ENCODE measurements at places on chromosomes 6 and 20.

DNA sequence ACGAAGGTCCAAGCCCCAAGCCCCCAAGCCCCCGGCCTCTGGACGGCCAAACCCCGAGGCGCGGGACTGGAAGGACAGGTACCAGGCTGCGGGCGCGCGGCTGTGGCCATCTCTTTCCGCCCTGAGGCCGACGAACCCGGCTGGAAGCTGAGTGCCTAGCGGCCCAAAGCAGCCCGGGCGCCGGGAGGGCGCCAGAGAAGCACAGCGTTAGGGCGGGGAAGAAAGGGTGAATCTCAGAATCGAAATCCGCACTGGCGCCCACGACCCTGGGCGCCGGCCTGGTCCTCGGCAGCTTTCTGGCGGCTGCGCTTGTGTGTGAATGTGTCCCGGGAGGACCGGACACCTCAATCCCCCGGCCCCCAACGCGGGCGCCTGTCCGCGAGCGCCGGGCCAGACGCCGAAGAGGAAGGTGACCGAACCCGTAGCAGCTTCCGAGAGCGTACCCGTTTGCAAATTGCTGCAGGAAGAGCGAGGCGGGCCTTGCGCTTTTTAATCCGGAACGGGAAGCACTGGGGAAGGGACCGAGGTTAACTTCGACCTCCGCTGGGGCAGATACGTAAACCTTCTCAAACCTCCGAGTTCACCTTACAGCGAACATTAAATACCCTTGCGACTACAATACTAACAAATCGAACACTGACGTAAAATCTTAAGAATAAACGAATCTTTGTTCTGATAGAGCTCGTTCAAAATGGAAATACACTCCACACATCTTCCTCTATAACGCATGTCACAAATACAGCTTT lies 2.9 kb downstream of the NRN1 start:
- DNase-seq: no peak

GRCh38 chr6:105179244-105180065 lies at the start of gene POPDC3:
Gene POPDC3, minus strand, starts transcription at chr6:105180014. Its CDS starts 18,105 bp downstream, at chr6:105161909.
- DNase-seq: no peak

- DNase-seq: no peak
Measured at GRCh38 chr6:169227116-169227515, 26.5 kb downstream of the THBS2 start.

- DNase-seq: no peak
Measured at GRCh38 chr6:14408446-14408845, 290.9 kb downstream of the CD83 start.

GRCh38 chr20:1369970-1370369 lies 22.9 kb downstream of the FKBP1A start:
- DNase-seq: no peak

- no peak for DNase-seq
Measured at GRCh38 chr6:3310703-3311102, 52.0 kb downstream of the PSMG4 start.

- DNase-seq: no peak
Measured at GRCh38 chr6:131419702-131420101, 153.3 kb upstream of the ARG1 start.

DNA sequence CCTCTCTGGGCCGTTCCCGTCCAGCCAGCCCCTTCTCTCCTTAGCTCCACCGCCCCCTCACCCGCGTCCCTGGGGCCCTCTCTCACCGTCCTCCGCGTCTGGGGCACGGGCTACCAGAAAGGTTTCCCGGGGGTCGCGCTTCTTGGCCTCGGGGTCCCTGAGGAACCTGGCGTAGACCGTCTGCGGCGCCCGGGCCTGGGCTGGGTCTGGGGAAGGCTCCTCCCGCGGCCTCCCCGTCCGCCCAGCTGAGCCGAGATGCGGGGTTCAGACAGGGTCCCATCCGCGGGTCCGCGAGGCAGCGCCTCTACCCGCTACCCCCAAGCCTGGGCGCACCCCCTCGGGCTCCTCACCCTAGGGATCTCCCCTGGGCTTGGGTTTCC lies 1.1 kb downstream of the TULP1 start:
- no peak for DNase-seq

DNA sequence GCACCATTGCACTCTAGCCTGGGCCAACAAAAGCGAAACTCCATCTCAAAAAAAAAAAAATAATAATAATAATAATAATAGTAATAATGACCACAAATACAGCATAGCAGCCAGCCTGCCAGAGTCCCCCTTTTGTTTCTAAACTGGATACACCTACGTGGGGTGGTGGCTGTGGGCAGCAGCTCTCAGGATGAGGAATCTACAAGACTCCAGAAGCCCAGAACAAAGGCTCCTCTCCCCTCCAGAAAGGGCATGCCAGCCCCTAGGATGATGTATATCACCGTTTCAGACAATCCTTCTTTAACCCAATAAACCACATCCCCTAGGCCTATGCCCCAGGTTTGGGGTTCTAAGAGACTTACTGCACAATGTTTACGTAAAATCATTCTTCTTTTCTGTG lies 155.9 kb downstream of the QRSL1 start:
- DNase-seq: no peak

- no peak for DNase-seq
Measured at GRCh38 chr20:44334306-44334705, 2.5 kb upstream of the R3HDML start.

- no peak for DNase-seq
Measured at GRCh38 chr6:138571181-138571580, 71.9 kb upstream of the NHSL1 start.

DNA sequence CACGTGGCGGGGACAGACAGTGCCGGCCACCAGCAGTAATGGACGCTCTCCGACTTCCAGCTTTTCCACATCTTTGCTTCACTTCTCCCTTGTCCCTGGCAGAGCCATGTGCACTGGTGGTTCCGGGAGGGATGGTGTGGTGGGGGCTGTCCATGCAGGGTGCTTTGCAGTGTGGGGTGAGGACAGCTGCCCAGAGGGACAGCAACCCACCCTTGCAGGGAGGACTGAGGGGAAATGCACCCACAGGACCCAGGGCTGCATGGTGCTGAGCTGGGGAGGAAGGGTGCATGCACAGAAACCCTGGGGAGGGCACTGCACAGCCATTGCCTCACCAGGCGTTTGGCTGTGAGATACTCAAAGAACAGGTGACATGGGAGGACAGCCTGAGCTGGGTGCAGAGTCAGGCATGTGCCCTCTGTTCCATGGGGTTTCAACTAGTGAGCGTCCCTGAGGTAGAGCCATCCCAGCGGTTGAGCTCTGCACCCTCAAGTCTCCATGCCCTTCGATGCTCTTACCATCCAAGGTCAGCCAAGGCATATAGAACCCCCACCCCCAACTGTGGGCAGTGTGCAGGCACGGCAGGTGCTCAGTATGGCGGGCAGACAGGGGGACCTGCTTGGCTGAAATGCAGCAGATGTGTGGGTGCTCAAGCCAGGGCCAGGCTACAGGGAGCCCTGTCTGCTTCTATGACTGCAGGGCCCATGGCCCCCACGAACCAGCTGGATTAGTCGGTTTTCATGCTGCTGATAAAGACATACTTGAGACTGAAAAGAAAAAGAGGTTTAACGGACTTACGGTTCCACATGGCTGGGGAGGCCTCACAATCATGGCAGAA lies 239.7 kb downstream of the TTLL2 start:
- no peak for DNase-seq

DNA sequence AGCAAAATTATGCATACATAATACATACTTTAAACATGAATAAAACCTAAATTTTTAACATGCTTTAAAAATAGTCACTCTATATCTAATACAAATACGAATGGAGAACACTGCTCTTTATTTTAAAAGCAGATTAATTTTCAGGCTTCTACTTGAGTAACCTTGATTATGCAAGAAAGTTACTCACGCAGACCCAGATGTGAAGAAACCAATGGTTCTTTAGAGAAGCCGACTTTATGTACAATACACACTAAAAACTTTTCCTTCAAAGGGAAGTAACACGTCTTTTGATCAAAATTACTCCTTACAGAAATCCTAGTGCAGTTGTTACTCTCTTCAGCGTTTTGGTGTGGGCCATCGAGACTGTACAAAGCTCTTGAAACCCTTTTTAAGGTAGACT lies 136.9 kb upstream of the SLC22A16 start:
- DNase-seq: no peak

DNA sequence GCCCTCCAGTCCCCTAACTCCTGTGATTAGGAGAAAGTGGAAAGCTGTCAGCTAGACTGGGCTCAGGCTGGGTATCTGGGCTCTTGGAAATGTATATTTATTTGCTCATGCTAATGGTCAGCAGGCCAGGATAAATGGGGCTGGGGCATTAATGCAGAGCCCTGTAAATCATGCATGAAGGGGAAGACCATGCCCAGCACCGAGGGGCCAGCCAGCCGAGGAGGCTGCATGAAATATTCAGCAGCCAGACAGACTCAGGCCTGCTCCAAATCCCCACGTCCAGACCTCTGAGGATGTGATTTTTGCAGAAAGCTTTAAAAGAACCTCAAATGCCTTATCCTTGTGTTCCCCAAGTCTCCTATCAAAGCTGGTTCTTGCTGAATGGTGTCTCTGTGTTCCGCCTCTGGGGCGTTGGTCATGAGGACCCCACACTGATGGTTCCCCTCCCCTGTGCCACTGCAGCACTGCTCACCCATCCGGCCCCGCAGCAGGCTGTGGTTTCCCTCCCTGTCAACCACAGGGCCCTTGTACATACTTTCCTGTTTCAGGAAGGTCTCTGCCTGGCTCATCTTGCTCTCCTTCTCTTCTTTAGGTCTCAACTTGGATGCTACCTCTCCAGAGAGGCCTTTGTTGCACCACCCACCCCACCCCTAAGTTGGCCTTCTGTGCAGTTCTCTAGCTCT lies 358.4 kb downstream of the CDH26 start:
- no peak for DNase-seq

DNA sequence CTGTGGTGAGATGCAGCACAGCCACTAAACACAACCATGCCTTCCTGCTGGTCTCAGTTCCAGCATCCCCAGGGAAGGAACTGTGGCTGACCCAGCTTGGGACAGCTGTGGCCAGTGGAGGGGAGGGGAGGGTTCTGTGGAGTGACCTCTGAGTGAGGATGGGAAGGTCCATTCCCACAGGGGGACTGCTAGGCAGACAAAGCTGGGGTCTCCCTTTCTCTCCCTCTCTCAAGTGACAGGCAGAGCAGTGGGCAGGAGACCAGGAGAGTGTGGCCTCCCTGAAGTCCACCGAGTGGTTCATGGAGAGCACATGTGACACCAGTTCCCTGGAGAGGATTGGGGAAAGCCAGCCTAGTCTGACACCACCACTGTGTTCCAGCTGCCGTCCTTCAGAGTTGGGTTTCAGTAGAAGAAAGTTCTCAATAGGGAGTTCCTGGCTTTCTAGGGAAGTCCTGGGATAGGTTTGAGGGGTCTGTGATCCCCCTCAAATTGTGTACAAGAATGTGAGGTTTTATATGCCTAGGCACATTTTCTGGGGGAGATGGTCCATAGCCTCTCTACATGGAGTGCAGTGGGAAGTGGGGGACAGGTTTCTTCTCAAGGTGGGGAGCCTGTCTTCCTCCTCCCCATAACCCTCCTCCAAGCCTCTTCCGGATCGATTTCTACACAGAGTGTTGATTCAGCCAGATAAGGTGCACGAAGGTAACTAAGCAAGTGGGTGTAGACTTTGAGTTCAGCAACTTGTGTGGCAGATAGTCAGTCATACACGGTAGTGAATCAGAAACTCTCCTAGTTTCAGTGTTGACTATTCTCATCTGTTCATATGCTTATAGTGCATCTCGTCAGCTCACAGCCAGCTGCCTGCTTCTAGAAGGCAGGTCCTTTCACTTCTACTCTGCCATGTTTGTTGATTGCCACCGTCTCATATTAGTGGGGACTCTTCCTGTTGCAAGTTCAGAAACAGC lies 18.9 kb downstream of the MANBAL start:
- DNase-seq: no peak

DNA sequence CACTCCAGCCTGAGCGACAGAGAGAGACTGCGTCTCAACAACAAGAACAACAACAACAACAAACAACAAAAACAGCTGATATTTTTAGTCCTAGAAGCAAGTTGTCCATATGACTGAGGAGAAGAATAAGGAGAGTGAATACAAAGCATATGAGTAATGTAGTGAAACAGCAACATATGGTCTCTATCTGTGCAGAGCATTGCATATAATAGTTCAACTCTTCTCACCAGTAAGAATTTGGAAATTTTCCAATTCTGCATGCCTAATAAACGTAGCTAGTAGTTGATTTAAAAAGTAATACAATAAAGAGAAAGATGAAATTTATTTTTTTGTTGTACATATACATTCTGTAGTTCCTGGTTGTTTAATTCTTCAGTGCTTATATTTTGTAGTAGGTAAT lies 129.7 kb upstream of the FAM83B start:
- no peak for DNase-seq

- no peak for DNase-seq
Measured at GRCh38 chr20:14696937-14697336, 359.5 kb upstream of the FLRT3 start.

DNA sequence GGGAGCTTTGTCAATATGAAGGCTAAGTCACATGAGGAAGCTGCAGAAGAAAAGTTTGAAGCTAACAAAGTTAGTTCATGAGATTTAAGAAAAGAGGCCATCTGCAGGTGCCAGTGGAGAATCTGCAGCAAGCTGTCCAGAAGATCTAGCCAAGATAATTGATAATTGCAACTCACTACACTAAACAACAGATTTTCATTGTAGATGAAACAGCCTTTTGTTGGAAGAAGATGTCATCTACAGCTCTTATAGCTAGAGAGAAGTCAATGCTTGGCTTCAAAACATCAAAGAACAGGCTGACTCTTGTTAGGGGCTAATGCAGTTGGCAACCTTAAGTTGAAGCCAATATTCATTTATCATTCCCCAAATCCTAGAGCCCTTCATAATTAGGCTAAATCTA lies 83.7 kb downstream of the RIN2 start:
- DNase-seq: no peak

DNA sequence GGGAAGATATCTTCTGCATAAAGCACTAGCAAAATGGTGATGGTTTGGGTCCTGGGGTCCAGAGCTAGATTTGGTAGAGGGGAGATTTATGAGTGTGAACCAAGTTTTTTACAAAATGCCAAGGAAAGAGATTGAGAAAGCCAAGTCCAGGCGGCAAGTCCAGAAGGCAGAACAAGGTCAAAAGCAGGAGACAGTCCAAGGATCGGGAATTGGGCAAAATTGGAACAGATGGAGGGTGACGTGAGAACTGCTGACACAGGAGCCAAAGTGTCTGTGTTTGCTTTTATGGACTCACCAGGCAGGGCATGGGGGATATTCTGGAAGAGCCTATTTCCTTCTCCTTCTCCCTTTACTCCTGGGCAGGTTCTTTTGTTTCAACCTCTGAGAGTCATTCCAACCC lies 4.1 kb downstream of the NHLRC1 start:
- DNase-seq: no peak

- DNase-seq: no peak
Measured at GRCh38 chr6:2848851-2849250, 7.2 kb upstream of the SERPINB1 start.

DNA sequence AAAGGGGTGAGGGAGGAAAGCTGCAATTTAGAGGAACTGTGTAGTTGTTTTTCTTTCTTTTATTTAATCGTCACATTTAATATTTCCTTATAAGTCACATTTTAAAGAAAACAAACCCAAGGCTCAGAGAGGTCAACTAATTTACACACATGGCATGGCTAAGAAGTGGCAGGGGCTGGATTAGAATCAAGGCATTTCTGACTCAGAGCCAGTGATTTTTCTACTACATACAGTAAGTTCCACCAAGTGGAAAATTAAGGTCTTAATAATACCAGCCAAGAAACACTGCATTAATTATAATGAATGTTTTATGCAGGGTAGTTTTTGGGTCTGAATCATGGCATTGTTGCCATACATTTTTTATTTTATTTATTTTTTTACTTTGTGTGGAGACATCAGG lies 607.7 kb upstream of the CITED2 start:
- no peak for DNase-seq

- DNase-seq: peak; percentile 38
Measured at GRCh38 chr20:19710336-19711120, 47.5 kb upstream of the RIN2 start.

GRCh38 chr6:38065734-38066305 lies 246.3 kb downstream of the ZFAND3 start:
- no peak for DNase-seq

All from astrocyte of the cerebellum (primary cell).